ENCODE measurements at places on chromosomes 3 and 15. TPM values are rescaled to one million over a fixed set of nuclear protein-coding genes. Genes with fewer than 3 reads are reported as not detected.

GMPPB gene
- 29.2 TPM for total RNA-seq

GABRB3 gene
- 5.6 TPM for total RNA-seq

LRRN1 gene
- total RNA-seq, result 4.8 TPM

GRCh38 chr15:31528846-31529245 lies 202.2 kb downstream of the KLF13 start:
- no peak for DNase-seq

GRCh38 chr15:67564021-67564967 lies 21.8 kb downstream of the MAP2K5 start:
- DNase-seq, result no peak

Measured in ovary (tissue), 10 donors.